ENCODE measurements at places on chromosomes 5 and 9.

DNA sequence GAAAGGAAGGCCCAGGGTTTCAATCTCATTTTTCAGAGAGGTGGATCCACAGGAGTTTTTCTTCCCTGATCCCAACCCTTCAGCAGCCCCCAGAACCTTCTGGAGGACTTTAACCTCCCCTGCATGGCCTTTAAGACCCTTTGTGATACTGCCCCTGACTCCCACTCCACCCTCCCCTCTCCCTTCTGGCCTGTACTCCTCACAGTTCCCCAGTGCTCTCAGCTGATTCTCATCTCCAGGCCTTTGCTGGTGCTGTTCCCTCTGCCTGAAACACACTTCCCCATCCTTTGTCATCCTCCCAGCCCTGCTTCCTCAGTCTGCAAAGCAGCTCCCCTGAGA is 18.5 kb downstream of the NEURL1B start:
- DNase-seq: no peak

- no peak for DNase-seq
Measured at GRCh38 chr5:26329562-26330189, 708.7 kb downstream of the CDH9 start.

GRCh38 chr9:35114113-35114839 is 1.4 kb downstream of the ATOSB start:
- DNase-seq: peak; percentile 89

- DNase-seq: no peak
Measured at GRCh38 chr5:102481054-102481715, 17.6 kb downstream of the SLCO6A1 start.

DNA sequence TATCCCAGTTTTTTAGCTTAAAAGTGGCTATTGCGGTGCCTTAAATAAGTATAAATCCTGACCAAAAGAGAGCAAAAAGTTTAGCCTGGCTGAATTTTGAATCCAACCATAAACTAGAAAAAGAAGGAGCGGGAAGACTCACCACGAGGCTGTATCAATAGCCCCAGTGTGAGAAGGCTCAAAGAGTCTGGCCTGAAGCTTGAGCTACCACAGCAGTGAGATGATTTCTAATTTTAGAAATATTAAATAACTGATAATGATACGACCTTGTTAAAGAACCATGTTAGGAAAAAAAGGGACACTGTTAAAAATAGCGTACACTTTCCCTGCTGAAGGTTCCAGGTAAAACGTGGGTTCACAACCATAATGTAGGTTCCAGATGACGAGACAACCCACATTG is 134.1 kb upstream of the ZNF462 start:
- DNase-seq: no peak

DNA sequence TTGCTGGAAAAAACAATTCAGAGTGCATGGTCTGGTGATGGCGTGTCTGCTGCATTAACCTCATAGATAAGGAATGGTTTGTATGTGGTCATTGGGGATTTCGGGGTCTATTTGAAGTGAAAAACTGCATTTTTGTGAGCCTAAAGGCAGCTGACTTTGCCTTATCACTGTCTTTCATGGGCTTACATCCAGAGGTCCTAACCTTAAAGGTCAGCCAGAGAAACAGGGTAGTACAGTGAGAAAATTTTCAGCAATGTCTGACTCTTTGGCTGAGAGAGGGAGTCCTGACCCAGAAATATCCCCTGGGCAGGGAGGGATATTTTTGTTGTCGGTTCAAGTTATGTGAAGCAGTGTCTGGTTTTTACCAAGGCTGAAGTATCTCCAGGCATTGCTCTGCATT is 5.7 kb downstream of the PCSK5 start:
- DNase-seq: no peak
